ENCODE measurements at places on chromosomes 13 and 19. TPM values are rescaled to one million over a fixed set of nuclear protein-coding genes. Genes with fewer than 3 reads are reported as not detected.
A peak's percentile ranks its signal among the peaks of the same experiment; 100 is the strongest.

ZNF837 gene
- total RNA-seq: 0.56 TPM

DNA sequence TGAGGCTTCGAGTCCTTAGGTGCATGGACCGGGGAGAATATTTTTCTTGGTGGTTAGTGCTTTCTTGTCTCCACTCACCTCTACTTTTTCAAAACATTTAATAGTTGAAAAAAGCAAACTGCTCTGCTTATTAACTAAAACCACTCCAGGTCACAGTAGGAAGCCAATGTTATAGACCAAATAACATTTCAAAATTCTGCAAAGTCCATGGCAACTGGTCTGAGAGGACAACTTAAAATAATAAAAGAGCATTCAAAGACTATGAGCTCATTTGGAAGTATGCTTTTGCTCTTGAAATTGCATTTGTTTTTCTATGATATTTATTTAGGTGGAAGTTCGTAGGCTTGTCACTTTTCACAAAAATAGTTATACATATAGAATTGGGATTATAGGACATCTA, 483.0 kb downstream of the DCT start:
- no peak for DNase-seq

OR7A5 gene
- total RNA-seq: not detected

ATP8A2 gene
- total RNA-seq: 0.05 TPM

DNA sequence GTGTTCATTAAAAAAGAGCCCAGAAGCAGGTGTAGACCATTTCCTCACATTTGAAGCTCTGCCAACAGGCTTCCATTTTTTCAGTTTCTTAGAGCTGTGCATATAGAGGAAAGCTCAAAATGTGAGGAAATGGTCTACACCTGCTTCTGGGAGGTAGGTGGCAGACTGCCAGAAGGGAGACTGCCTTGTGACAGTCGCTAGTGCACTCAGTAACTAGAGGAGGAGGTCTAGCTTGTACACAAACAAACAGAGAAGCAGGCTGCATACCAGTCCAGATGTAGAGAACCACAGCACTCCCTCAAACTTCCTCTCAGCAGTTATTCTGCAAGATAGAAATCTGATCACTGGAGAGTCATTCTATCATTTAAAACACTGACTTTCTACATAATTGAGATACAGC, 800.2 kb downstream of the EFNB2 start:
- DNase-seq: no peak

- peak; percentile 8 for DNase-seq
These were observed at the start of gene DGKH for GRCh38 chr13:42048342-42048683. Gene DGKH, plus strand, starts transcription at chr13:42048648. Its CDS starts 126 bp downstream, at chr13:42048774.

SCEL gene
- not detected for total RNA-seq

DNA sequence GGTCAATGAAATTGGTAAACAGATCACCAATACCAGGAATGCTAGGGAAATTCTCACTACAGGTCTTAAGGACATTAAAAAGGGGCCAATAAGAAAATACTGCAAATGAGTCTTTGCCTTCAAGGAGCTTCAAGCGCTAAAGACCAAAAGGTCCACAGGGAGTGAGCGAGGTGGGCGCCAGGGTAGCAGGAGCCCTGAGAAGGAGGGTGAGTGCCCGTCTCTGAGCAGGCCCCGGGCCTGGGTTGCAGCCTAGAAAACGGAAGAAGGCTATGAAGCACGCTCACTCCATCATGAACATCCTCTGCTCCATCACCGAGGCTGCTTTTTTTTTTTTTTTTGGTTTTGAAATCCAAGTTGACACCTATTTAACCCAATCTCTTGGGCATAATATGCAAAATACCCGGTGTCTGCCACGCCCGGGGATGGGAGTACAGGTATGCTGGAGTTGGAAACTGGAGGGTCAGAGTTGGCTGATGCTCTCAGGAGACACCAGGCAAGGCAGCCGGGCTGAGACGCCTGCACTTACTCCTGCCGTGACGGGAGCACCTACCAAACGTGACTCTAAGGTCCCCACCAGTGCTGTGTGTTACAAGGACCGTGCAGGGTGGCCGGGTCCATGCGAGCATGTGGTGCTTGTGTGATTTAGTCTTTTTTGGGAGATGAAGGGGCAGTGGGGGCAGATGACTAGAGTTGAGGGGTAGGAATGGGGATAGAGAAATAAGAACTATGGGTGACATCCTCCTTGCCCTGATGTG, 66.9 kb downstream of the KLF2 start:
- peak; percentile 15 for DNase-seq

GRCh38 chr19:19053508-19054314, 10.1 kb upstream of the SLC25A42 start:
- peak; percentile 59 for DNase-seq

DNA sequence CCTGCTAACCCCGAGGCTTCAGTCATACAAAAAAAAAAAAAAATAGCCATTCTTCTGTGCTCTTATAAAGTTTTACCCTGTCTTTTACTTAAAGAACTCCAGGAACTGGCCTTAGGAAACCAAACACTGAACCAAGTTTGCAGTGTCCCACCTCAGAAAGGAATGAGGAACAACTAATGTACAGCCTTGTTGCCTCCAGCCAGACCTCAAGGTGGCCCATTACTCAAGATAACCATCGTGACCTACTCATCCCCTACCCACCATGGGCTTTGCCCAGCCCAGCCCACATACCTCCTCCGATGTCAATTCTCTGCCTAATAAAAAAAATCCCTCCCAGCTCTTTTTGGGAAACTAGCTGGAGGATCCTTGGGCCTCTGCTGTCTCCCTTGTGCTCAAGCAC, 133.2 kb downstream of the STARD13 start:
- DNase-seq: no peak

DNA sequence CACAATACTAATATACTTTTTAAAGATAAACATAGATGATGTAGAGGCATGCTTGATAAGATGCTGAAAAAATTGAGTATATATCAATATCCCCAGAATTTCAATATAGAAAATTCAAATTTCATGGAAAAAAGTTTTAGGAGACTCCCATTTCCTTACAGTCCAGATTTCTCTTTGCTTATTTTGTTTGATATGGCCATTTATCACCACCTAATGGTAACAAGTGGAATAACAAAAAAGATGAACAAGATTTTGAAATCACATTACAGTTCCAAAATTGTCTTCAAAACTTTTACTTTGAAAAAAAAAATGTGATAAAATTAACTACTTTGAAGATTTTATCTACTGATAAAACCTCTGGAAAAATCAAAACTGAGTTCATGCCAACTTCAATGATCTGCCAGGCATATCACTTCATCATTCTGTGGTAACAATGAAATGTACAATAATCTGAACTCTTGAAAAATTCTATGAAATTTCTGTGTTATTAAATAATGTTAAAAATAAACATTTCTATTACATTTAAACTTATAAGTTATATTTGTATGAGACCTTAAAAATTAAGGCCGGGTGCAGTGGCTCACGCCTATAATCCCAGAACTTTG, 17.5 kb downstream of the MIPEP start:
- no peak for DNase-seq

ZNF578 gene
- total RNA-seq: 1.1 TPM

- no peak for DNase-seq
These were observed 6.5 kb downstream of the ZNF426 start for GRCh38 chr19:9531933-9532332.

GRCh38 chr19:38545596-38545995, 72.2 kb downstream of the MAP4K1 start:
- DNase-seq: no peak

GRCh38 chr19:39140594-39140993, 15.0 kb downstream of the PAK4 start:
- DNase-seq: no peak

CGB5 gene
- not detected for total RNA-seq

GRCh38 chr13:83100237-83100636, 782.0 kb downstream of the SLITRK1 start:
- no peak for DNase-seq

GRCh38 chr19:19259741-19260140, 13.4 kb downstream of the TM6SF2 start:
- no peak for DNase-seq

KCNK6 gene
- 8.5 TPM for total RNA-seq

GRCh38 chr13:95174517-95174916, 126.7 kb downstream of the ABCC4 start:
- DNase-seq: no peak

- DNase-seq: no peak
These were observed 118.0 kb downstream of the KDM4B start for GRCh38 chr19:5086725-5087439.

DNA sequence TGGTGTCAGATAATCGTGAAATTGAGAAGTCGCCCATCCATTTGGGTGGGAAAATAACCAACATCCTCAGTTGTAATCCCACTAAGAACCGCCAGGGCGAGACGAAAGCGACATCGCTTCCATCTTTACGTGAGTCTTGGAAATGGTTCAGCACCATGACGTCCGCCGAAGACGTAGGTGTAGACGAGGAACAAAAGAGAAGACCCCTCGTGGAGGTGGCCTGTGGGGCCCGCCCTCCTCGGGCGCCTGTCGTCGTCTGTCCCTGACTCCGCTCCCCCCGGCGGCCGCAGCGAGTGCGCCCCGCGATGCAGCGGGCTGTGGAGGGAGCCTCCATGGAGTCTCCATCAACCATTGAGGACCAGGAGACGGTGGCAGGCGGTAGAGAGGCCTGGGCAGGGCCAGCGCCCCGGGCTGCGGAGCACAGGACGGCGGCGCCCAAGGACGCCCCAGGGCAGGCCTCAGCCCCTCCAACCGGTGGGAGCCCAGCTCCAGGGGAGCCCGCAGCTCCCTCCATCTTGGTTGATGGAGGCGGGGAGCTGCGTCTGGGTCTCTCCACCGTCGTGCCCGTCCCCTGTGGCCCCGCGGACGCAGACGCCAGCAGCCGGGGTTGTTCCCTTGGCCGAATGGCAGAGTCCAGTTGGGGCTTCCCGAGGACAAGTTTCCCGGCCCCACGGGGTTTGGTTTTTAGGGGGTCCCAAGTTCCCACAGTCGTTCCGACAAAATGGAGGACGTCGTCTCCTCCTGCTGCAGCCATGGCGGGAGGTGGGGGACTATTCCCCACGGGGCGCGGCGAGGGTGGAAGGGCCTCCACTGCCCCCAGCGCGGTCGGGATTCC, 990 bp upstream of the ZMYM2 start:
- peak; percentile 78 for DNase-seq

DNA sequence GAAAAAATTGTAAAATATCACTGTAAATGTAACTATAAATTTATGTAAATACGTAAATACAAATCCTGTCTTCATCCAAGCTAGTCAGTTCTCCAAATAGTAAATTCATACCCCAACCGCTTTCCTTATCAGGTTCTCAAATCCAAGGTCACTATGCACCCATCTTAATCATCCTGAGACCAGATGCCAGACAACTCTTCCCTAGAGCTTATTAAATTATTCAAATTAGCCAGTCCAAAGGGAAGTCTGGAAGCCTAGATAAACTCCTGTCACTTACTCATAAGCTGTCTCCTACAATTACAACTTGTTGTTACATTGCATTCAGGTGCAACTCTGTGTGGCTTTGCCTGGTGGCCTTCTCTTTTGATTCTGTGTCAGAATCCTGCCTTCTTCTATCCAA, 836.1 kb upstream of the PCDH20 start:
- no peak for DNase-seq

DNA sequence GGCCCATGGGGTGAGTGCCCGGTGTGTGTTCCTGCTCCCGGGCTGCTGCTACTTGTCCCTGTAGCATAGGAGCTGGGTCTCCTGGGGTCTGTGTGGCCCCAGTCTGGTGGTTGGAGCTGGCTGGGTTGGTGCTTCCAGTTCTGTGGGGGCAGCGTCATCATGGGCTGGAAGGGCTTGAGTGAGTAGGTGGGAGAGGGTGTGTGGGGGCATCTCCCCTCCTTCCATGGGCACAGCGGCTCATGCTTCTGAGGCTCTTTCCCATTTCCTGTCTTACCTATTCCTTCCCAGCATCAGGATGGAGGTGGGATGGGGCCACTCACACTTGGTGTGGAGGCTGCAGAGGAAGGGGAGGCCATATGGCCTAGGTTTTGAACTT, 8.0 kb upstream of the EPN1 start:
- DNase-seq: no peak

DNA sequence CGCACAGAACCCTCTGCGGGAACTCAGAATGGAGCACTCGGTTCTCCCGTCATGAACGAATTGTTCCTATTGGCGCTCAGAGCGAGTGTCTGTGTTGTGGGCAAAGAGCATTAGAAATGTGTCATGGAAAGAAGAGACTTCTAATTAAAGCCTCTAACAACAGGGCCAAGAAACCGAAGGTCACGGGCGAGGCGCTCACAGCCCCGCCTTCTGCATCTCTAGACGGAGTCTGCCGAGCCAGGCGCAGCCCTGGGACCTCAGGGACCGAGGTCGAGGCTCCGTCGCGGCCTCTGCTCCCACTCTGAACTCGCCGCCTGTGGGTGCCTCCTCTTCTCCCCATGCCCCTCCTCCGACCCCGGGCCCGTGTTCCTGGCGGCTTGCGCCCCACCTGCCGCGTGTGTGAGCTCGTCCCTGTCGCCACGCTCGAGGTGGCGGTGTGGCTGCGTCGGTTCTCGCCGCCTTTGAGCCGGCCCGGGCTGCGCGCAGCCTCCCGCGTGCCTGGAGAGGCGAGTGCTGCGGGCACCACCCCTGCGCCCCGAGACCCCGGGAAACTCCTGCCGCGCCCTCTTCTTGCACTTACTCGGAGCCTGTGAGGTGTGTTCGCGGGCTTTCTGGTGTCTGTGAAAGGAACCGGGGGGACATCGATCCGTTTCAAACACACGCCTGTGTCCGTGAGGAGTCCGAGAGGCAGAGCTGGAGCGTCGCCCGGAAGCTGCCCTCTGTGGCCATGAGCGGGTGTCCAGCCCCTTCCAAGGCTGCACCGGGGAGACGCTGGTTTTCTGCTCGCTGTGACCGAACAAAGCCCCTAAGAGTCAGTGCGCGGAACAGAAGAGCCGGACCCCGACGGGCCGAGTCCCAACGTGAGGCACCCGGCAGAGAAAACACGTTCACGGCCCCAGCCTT, 45.4 kb upstream of the SPACA7 start:
- DNase-seq: peak; percentile 39

GRCh38 chr19:4932711-4933110, 23.4 kb downstream of the UHRF1 start:
- DNase-seq: no peak

DNA sequence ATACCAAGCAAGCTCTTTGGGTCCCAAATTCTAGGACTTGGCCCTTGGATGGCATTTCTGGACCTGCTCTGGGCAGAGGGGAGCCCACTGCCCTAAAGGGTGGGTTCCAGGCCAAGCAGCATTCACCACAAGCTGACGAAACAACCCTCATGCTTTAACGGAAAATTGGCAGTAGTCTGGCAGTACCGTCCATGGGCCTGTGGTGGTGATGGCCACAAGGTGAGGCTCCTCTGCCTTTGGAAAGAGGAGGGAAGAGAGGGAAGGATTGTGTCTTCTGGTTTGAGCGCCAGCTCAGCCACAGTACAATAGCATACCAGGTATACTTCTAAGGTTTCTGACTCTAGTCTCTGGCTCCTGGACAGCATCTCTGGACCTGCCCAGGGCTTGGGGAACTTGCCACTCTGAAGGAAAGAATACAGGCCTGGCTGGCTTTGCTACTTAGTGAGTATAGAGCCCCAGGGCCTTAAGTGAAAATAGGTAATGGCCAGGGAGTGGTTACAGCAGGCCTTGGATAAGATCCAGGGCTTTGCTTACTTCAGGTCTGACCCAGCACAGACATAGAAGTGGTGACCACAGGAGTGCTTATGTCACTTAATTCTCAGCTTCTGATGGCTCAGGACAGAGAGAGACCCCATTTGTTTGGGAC, 595.5 kb downstream of the LMO7 start:
- no peak for DNase-seq

Measured in heart left ventricle (tissue), 16 donors.